ENCODE measurements at places on chromosomes 3 and 15. TPM values are rescaled to one million over a fixed set of nuclear protein-coding genes. Genes with fewer than 3 reads are reported as not detected.

The GOLGA8K gene
- polyA plus RNA-seq: not detected

DNA sequence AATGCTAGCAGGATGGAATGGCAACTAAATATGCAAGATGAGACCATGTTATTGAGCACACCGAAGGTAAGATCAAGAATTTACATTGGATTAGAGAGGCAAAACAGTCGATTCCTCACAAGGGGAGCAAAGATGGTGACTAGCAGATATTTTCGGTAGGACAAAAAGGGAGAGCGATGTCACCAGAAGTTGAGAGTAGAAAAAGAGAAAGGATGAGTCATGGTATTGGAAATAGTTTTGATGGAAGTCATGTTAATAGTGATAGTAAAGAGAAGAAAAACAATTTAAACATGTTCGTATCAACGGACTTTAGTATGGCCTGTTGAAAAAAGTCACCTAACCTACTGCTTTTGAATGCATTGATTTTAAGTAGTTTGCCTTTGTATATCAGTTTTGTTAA is 55.0 kb downstream of the UBE2E2 start:
- no peak for DNase-seq

GRCh38 chr3:136404056-136404455 is 153.9 kb downstream of the PCCB start:
- no peak for DNase-seq

- no peak for DNase-seq
These were observed 36.1 kb downstream of the USP3 start for GRCh38 chr15:63540449-63540848.

DNA sequence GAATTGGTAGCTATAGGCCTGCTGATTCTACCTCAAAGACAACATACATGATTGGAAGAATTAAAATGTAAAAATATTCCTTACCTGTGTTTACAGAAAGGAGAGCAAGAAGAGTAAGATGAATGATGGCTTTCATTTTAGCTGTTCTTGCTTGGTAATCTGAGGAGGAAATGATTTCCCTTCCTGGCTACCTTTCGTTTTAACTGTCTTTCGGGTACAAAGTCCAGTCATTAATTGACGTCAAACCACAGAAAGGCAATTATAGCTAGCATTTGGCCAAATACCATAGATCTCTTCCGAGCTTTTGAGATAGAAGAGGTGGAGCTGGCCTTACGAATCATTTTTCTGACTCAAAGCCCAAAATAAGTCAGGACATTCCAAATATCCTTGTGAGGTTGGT is at the start of gene MUC13:
MUC13 (minus strand) TSS at position 175 of the 400 bp plus-strand sequence; CDS start at position 136, 39 bp downstream.
- no peak for DNase-seq

DNA sequence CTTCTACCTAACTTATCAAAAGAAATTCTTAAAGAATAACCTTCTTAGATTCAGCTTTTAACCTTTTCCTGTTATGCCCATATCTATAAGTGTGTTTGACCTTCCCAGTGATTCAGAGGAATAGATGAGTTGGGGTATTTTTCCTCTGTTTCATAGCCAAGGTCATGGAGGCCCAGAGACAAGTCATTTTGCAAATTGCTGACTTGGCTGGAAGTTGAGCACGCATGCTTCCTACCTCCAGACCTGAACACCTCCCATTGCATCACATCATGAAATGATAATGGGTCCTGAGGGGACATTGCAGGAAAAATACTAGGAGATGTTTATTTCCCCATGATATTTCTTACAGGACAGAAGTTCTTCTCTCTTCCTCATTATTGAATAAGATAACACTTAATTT is 158.6 kb upstream of the LMCD1 start:
- DNase-seq: no peak
